HFFc6 (cell line): ENCODE measurements at places on chromosomes 3 and 15.
A peak's percentile ranks its signal among the peaks of the same experiment; 100 is the strongest.

DNA sequence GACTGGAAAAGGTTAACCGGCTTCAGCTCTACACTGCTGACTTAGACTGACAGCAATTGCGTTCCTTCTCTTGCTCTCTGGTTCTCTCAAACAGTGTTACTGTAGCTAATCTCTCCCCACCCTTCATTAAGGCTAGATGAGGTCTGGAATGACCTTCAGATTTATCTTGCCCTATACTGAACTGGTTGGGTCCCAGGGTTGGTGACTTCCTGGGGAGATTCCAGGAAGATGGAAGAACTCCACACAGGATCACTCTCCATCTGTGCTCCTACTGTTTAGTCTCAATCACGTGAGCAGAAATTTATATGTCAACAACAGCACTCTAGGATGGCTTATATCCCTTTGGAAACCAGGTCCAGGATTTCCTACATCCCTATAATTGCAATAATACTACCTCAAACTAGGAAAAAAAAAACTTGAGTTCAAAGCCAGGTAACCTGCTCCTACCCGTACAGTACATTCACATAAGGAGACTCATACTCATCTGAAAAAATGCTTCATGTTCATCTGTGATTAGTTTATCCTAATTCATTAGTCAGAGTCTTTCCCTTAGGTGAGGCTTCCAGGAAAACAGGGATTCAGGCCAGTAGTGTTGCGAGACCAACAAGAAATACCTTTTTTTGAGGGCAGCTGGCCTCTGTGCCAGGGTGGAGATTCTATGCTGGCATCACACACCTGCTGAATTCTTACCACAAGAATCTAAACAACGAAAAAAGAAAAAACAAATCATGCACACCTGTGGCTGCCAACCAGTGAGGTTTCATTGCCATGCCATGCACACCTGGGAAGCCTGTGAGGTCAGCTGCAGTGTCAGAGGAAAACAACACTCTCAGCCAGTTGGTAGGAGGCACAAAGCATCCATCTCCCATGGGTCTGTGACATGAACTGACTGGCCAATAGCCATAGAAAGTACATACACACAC, 297.3 kb downstream of the MECOM start:
- DNase-seq: no peak

DNA sequence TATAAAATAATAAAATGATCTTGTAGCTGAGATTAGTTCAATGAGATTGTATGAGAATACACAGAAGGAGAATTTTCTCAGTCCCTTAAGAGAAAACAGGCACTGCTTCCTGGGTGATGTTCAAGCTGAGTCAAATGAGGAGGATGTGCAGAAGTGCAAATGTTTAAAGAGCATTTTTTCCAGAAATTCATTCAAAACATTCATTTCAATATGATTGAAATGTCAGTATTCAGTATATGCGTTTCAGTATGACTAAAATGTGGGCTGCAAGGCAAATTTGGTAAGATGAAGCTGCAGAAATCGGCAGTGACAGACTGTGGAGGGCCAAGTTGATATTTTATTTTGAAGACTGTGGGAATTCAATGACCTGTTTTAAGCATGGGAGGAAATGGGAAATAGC, 19.3 kb upstream of the PYDC2 start:
- DNase-seq: no peak

- DNase-seq: peak; percentile 92
Observed at GRCh38 chr3:195210266-195210973, 60.5 kb downstream of the XXYLT1 start.

- no peak for DNase-seq
Observed at GRCh38 chr3:101009386-101009785, 16.2 kb upstream of the ABI3BP start.

DNA sequence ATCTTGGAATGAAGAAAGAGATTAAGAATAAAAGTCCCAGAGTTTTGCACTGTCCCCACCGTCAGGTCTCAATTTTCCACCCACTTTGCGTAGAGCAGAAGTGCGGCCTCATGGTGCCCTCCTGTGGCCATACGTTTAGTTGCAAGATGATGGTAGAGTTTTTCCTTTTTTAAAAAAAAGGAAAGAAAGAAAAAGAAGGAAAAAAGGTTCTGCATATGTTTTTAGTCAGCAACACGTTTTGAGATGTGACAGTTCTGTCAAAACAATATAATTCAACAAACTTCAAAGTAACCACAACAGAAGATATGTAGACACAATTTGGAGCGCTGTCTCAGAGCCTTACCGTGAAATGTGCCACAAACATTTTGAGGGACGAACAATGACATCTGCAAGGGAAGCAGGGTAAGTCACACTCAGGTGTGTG, 24.6 kb downstream of the EBLN2 start:
- DNase-seq: peak; percentile 15

- DNase-seq: no peak
Observed at GRCh38 chr3:138653567-138653966, 45.0 kb downstream of the FAIM start.

- no peak for DNase-seq
Observed at GRCh38 chr3:152893647-152894046, 58.7 kb downstream of the P2RY1 start.

DNA sequence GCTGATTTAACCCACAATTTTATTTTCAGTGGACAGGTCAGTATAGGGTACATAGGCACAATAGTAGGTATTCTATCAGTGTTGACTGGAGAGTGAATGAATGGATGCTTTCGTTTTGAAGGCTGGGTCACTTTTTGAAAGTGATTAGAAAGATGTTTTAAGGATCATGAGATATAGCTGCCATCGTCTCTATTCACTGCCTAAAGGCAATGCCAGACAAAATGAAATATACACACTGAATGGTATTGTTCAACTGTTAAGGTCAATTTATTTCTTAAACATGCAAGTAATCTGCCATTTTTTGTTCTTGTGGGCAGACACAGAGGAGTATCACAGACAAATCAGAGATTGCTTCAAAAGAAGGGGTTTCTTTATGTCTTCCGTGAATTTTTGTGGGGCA, 395.3 kb downstream of the VGLL3 start:
- DNase-seq: no peak

DNA sequence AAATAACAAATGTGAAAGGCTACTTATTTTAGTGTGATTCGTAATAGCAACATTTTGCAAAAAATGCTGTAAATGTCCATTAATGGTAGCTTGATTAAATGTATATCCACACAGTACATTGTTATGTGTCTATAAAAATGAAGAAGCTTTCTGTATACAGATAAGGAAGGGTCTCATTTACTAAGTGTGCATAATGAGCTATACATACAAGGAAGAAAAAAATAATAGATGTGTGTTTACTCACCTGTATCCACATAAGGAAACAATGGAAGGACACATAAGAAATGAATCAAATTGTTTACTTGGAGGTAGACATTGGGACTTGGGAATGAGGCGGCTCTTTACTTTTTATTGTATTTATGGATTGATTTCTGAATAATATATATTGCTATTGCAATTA, 34.9 kb downstream of the MED12L start:
- DNase-seq: no peak

- DNase-seq: no peak
Observed at GRCh38 chr3:183392186-183393034, 36.0 kb downstream of the MCF2L2 start.

GRCh38 chr3:124858275-124858674, 28.9 kb downstream of the ITGB5 start:
- peak; percentile 57 for DNase-seq

DNA sequence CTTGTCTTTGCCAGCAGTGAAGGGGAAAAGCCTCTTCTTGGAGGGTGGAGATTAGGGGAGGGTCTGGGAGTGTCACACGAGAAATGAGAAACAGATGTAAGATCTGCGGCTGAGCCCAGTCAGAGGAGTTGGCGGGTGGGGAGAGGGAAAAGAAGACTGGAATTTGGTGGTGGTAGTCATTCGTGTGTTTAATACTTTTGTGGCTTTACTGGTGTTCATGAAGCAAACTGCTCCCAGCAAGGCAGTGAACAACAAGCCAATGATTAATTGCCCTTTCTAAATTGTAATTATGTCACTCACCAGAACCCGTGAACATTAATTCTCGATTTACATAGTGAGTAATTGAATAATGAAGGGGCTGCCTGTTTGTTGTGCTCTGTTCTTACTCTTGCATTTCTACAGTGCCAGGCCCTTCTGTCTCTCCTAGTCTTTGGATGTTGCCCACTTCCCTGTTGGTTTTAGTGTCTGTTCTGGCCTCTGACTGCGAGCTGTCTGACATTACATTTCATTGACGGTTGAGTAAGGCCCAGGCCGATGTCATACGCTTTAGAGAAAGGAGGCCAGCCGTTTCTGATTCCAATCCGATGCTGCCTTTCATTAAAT, 78.0 kb downstream of the CHCHD6 start:
- peak; percentile 61 for DNase-seq

DNA sequence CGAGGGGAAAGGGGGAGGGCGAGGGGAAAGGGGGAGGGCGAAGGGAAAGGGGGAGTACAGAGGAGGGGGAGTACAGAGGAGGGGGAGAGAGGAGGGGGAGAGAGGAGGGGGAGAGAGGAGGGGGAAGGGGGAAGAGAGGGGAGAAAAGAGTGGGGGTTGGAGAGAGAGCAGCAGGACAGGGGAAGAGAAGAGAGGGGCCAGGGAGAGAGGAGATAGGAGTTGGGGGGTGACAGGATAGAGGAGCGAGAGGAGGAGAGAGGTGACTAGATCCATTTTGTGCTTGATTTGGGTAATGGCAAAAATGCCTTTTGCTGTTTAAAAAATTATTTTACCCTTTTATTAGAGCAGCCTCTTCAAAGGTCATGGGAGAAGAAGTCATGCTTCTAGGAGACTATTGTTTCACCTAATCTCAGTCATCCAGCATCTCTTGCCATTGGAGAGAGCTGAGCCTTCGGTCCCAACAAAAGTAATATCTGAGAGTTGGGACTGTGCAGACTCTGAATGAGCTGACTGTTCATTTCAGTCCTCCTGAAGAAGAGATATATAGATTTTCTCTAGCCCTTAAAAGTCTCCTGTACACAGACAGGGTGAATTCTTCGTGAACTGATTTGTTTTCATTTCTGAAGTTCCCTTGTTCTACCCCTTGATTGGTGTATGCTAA, 15.1 kb upstream of the TOP2B start:
- no peak for DNase-seq

GRCh38 chr3:172673210-172673679, 37.6 kb downstream of the NCEH1 start:
- peak; percentile 82 for DNase-seq

DNA sequence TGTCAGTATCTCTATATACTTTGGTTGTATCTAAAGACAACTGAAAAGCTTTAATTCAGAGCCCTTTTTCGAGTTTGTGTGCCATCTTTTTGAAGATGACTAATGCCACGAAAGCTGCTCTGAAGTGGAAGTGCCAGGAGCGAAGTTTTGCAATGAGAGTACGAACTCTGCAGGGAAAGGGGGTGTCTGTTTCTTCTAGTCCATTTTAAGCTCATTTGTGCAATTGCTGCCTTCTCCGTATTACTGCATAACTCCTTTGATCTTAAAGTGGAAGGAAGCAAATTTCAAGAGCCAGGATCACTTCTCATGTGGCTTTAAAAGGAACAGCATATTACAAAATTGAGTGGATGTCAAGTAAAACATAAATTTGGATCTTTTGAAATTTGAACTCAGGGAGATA, 245.3 kb downstream of the FEZF2 start:
- no peak for DNase-seq
